ENCODE measurements at places on chromosomes 2 and 18. TPM values are rescaled to one million over a fixed set of nuclear protein-coding genes. Genes with fewer than 3 reads are reported as not detected.

- no peak for DNase-seq
Measured at GRCh38 chr2:2689306-2689705, 358.2 kb upstream of the MYT1L start.

GRCh38 chr2:77522888-77523287, 712 bp upstream of the LRRTM4 start:
- no peak for DNase-seq

DNA sequence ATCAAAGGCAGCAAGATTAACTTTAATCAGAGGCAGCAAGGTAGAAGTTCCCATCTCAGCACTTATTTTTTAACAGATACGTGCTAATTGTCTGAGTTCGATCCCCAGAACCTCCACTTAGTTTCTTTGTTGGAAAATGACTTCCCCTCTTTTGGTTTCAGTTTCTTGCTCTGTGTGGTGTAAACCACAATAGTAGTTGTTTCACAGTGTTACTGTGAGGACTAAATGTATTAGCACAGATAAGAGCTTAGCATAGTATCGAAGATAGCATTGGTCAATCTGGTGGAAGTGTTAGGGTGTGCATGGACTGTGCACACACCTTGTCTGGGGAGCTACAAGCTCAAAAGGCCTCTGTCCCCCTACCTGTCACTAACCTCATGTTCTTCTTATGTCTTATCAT, 988.3 kb upstream of the GYPC start:
- DNase-seq = no peak

GRCh38 chr2:58800881-58801280, 559.8 kb upstream of the FANCL start:
- DNase-seq = no peak

DNA sequence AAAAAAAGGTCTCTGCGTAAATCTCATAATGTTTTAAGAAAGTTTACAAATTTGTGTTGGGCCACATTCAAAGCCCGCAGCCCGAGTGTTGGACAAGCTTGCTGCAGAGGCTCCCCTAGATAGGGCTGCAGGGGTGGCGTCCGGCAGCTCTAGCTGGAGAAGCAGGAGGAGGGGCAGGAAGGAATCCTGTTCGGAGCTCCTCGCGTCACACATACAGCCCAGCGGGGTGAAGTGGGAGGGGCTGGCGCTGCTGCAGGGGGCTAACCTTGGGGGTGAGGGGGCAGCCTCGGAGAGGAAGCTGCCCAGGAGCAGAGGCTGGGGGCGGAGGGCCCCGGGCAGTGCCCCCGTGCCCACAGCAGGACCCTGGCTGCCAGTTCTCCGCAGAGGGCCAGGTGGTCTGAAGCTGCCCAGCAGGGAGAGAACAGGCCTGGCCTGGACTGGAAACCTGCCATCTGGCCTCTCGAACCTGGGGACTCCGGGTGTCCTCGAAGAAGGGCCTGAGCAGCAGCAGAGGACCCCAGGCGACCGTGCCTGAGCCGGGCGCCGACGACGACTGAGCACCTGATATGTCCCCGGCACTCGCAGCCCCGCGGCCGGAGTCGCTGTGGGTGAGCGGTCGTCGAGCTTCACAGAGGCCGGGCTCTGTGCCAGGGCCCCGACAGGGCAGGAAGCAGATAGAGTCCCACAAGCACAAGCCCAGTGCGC, 2.6 kb upstream of the GPR35 start:
- DNase-seq = peak; percentile 82

GRCh38 chr18:34158881-34159690, 65.6 kb downstream of the NOL4 start:
- peak; percentile 77 for DNase-seq

GRCh38 chr2:43186679-43187374, 39.6 kb downstream of the ZFP36L2 start:
- DNase-seq = no peak

DNA sequence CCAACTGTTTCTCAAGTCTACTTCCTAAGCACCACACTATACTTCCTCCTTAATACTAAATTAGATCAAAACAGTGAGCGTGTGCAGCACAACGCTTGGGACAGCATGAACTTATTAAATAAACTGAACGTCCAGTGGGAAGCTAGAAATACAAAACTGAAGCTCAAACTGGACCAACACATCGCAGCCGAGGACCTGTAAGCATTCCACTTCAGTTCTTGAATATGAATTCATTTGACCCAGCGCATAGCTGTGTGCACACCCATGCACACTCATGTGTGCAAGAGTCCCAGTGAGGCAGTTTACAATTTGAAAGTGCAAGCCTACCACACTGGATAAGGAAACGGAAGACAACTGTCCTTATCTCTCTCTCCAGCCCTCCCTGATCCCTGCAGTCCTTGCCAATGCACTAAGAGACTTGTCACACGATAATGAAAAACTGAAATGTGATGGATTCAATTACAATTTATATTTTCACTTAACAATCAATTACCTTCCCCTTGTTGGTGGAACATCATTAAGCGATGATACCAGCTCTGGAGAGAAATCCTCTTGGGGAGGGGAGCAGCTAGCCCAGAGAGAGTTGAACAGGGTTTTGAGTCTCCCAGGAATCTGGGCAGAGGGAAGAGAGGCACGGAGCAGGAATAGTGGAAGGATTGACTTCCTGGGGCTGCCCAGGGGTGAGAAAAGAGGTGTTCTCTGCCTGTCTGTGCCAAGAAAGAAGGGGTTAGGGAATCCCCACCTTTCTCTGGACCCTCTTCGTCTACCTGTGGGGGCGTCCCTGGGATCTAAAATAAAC, 186.5 kb upstream of the KLHL29 start:
- DNase-seq = no peak

GRCh38 chr18:75691483-75691882, 264.0 kb upstream of the SMIM21 start:
- no peak for DNase-seq

GRCh38 chr18:69838620-69839411, 108.9 kb downstream of the CD226 start:
- no peak for DNase-seq

GRCh38 chr18:77114415-77115191, 18.0 kb downstream of the MBP start:
- peak; percentile 96 for DNase-seq

- no peak for DNase-seq
Measured at GRCh38 chr2:101609433-101609832, 88.1 kb upstream of the MAP4K4 start.

GRCh38 chr18:4807604-4808293, 352.6 kb upstream of the DLGAP1 start:
- DNase-seq = no peak

GRCh38 chr18:75216911-75217689, 6.5 kb downstream of the TSHZ1 start:
- no peak for DNase-seq

DNA sequence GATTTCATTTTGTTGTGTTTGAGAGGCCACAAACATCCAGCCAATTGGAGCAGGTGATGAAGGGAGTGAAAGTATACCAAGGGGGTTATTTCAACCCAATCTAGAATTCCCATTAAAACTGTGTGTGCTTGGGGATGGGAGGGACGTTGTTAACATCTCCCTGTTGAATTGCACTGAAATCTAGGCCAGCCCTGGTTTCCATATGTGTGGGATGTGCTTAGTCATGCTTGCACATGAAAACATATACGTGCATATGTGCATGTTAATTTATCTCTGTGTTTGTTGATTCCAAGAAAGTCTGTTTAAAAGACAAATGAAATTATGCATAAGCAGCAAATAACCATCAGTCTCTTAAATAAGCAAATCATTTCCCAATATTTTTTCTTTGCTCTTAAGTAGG, 5.6 kb downstream of the CELF4 start:
- no peak for DNase-seq

GRCh38 chr2:9497017-9497416, 22.7 kb downstream of the IAH1 start:
- no peak for DNase-seq

DNA sequence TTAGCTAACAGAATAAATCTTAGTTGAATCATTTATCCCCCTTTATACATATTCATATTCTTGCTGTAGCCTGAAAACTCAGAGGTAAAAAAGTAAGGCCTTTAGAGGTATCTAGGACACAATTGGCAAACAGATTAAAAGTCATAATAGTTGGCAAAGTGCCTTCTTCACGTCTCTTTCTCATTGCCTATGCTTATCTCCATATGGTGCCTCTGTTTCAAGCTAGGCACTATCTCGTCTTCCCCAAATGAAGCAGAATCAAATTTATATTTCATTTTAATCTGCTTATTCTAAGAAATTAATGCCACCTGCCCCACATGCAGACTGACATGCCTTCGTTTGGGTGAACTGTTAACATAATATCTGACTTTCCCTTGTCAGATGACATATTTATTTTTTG, 245.4 kb downstream of the CDH2 start:
- DNase-seq = no peak

DNA sequence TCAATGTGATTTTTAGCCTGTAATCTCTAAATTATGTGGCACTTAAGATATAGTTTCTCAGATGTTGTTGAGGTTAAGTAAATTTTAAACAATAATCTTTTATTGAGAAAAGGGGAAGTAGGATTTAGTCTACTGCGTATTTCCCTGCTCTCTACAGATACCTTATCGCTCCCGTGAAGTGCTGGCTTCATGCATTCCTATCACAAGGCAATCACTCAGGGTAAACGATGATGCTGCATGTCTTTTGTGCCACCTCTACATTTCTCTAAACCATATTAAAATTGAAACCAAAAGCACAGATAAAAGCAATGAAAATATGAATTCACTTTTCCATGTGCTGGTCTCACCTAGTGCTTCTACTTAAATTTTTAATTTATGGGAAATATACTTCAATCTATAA, 14.4 kb upstream of the RPE start:
- DNase-seq = no peak

DNA sequence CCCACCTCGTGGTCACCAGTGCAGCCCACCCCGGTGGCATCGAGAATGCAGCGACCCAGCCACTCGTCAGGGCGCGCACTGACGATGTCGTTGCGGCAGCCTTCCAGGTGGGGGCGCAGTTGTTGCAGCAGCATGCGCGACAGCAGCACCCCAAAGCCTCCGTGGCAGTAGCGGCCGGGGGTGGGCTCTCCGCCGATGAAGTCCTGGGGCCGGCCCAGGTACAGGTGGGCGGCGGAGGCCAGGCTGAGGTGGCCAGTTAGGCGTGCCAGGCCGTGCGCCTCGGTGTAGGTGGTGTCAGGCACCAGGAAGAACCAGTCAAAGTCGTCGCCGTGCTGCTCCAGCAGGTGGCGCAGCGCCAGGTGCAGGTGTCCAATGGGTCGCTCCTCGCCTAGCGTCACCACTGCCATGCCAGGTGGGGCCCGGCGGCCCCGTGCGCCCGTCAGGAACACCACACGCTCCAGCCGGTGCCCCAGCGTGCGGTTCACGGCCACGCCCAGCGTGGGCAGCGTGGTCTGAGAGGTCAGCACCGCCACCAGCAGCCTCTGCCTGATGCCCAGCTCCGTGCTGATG, 1.9 kb downstream of the CHPF start:
- DNase-seq = peak; percentile 93

GRCh38 chr2:113149553-113150257, 22.3 kb downstream of the IL1RN start:
- DNase-seq = no peak

GRCh38 chr2:118846442-118846952, 951 bp downstream of the EN1 start:
- DNase-seq = no peak

DNA sequence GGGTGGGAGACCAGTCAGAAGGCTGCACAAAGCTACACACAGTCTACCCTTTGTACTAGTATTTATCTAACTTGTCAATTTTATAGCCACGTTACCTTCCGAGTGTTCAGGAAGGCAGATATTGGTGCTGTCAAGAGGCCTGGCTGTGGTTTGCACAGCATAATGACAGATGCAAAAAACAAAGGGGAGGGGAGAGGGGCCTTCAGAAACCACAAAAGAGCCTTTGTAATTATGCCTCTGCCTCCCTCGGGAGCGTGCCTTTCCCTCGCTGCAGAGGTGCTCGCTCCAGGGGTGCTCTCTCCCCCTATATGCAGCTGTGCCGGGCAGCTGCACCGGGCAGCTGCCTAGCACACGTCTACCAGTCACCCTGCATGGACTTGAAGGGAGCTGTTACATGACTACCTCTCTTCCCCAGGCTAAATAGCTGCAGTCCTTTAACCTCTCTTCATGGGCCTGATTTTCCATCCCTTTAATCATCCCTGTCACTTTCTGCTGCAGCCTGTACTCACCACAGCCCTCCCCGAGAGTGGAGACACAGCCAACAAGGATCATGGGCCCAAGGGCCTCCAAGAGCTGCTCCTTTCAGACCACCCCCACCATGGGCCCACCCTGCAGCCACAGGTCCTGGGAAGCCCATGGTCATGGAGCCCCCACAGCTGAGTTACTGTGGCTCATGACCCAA, 168.4 kb upstream of the PKDCC start:
- DNase-seq = no peak

GRCh38 chr2:239499726-239500573, 99.1 kb upstream of the HDAC4 start:
- no peak for DNase-seq

GRCh38 chr2:54638103-54638502, 85.4 kb upstream of the EML6 start:
- no peak for DNase-seq

GRCh38 chr2:143290221-143290620, 161.0 kb downstream of the ARHGAP15 start:
- DNase-seq = no peak

The PPP1R1C gene
- total RNA-seq = 0.93 TPM

The FSIP2 gene
- 1.3 TPM for total RNA-seq

The ZSWIM2 gene
- total RNA-seq = not detected

The NYAP2 gene
- total RNA-seq = not detected

The RABL2A gene
- 15.3 TPM for total RNA-seq

The OTX1 gene
- total RNA-seq = not detected

The GNAL gene
- total RNA-seq = 27.9 TPM

The ALK gene
- not detected for total RNA-seq

The MROH2A gene
- total RNA-seq = not detected

The IL1R1 gene
- 189 TPM for total RNA-seq

The FKBP1B gene
- total RNA-seq = 3.9 TPM

The ADGRF3 gene
- not detected for total RNA-seq

The GPR55 gene
- 0.14 TPM for total RNA-seq

The LTBP1 gene
- total RNA-seq = 206 TPM
